NCI-H524 treated with DMSO at 0.1 percent for 48 hours (cell line): ENCODE measurements at places on chromosomes 7 and 10.

DNA sequence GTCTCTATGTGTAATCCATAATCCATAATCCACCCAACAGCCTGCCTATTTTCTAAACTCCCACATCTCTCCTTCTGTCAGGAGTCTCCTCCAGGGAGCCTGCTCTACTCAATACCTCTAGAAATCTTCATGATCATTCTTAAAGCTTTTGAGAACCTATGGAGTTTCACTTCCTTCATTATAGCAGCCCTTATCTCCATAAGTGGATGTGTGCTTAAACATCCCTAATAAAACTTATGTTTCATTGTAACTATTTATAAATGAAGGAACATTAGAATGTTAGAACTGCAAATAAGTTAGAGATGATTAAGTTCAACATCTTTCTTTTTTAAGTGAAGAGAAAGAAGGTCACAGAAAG is 8.5 kb downstream of the CPED1 start:
- DNase-seq: no peak

DNA sequence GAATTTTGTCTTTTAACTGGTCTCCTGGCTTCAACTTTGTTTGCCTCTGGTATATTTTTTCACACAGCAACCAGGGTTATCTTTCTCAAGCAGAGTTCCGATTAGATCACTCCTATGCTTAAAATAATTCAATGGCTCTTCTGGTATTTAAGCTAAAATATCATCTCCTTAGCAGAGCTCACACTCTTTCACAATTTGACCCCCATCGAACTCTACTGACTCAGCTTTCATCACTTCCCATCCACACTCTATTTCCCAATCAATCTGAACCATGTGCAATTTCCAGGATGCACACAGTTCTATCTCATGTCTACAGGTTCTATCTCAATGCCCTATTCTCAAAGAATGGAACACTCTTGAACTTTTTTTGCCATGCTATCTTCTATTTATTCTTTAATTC is 809.5 kb downstream of the GRID1 start:
- no peak for DNase-seq

- no peak for DNase-seq
Observed at GRCh38 chr10:124693801-124694416, 50.3 kb downstream of the FAM53B start.

GRCh38 chr10:59991661-59992060 is 85.3 kb upstream of the CCDC6 start:
- DNase-seq: no peak

DNA sequence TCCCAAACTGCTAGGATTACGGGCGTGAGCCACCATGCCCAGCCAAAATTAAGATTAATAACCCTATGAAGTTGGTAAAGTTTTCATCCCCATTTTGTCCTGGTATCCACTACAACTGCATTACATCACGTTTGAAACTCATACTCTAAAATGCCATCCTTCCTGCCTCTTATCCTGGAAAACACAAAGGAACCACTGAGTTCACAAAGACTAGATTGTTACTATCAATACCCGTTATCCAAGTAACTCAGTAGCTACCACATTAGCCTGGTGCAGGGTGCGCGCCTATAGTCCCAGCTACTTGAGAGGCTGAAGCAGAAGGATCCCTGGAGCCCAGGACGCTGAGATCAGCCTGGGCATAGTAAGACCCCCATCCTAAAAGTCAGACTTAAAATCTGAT is 63.5 kb upstream of the ANAPC16 start:
- no peak for DNase-seq

DNA sequence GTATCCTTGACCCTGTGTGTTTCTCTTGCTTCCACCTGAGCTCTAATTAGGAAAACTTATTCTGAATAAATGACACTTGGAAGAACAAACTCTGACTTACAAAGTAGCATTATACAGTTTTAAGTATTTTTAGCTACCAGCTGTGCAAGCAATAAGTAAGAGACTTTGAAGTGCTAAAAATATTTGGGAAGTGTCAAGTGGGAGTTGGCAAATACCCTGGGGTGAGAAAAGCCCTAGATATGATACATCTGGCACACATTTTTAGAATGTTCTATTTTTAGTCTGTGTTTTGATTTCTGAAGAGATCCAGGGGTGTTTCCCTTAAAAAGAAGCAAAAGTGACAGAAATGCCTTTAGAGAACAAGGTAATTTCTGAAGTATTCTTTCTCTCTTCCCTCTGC is 132.7 kb upstream of the TEX47 start:
- peak; percentile 33 for DNase-seq

DNA sequence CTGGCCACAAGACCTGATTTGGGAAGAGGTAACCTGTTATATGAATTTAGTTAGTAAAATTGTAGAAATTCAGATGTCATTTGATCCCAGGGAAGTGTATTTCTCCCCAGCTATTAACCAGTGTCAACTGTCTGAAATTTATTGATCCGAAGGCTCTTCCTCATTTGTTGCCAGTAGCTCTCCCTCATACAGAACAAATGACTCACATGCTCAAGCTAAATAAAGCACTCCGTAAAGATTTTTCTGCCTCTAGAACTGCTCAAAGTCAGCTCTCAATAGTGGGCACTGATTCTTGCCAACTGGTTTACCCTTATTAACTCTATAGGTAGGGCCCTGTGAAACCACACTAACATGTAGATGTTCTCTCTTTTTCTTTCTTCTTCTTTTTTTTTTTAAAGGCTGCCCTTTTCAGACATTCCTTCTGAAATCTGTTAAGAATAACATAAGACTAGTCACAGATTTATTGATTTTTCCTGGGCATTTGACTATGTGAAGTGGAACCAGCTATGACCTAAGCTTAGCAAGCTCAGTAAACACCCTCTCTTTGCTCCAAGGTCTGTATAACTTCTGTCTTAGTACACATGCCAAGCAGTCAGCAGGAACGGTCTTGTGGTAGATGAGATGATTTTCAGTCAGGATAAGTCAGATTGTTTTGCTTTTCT is 21.8 kb downstream of the RPA3 start:
- DNase-seq: no peak

DNA sequence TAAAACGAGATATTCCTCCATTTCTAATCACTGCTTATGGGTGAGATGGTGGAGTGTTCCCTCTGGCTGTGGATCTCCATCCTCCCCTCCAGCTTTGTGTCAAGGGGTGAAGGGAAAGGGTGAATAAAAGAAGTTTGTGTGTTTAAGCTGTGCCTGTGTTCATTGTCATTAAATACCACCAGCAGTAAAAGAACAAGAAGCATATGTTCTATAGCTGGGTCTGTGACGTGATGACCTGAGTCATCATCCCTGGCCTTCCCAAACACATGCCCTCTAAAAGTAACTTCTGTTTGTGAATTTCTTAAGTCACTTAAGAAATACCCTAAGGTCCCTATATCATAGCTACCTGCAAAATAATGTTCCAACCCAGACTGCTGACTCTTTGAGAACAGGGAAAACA is 104.9 kb downstream of the PPP1R17 start:
- DNase-seq: no peak

DNA sequence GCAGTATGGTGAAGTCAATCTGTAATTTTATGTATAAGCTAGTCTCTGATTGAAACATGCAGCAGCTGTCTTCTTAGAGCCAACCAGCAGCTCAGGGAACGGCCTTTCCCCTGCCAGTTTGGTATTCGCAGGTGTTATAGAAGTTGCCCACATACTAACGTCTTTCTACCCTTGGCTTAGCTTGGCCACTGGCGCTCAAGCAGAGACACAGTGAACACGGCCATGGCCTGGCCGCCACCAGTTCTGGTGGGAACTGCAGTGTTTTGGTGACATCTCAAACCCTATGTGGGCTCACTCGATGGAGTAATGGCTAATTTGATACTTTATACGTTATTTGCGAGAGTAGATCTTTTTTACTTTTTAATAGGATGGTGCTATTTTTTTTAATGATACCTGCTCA is 17.1 kb downstream of the EIF4H start:
- no peak for DNase-seq

DNA sequence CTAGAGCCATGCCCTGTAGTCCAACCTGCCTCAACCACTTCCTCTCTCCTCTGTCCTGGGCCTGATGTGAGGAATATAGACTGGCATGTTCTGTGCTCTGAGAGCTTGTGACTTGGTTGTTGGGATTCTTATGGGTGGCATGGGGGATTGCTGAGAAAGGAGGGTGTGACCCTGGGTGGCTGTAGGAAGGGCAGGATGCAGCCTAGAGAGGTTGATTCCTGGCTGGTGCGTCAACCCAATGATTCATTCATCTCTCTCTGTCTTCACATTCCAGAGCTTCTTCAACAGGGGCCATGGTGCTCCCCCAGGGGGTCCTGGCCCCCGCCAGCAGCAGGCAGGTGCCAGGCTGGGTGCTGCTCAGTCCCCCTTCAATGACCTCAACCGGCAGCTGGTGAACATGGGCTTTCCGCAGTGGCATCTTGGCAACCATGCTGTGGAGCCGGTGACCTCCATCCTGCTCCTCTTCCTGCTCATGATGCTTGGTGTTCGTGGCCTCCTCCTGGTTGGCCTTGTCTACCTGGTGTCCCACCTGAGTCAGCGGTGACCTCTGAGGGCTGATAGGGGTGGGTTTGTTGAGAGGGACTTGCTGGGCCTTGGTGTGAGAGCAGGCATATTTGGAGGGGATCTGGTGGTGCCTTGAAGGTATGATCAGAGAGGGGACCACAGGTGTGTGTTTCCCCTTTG is 2.6 kb downstream of the FAM241B start:
- no peak for DNase-seq

GRCh38 chr7:132446666-132447278 is 129.5 kb downstream of the PLXNA4 start:
- DNase-seq: no peak

- no peak for DNase-seq
Observed at GRCh38 chr7:154857728-154858681, 144.9 kb downstream of the PAXIP1 start.

DNA sequence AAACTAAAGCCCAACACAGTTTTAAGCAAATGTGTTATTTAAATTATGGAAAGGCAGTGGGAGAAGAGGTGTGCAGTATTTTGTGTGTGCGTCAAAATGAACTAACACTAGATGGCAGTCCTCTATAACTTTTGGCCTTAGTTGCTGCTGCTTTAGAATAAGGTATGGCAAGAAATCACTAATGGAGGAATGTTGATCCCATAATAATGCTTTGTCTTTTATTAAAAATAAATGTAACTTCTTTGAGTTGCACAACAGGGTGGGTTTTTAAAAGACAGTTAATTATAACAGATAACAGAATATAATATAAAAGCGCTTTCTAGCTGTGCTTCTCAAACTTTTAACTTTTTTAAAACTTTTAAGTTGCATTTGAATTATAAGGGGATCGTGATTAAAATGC is 56.4 kb downstream of the BBS9 start:
- peak; percentile 8 for DNase-seq

DNA sequence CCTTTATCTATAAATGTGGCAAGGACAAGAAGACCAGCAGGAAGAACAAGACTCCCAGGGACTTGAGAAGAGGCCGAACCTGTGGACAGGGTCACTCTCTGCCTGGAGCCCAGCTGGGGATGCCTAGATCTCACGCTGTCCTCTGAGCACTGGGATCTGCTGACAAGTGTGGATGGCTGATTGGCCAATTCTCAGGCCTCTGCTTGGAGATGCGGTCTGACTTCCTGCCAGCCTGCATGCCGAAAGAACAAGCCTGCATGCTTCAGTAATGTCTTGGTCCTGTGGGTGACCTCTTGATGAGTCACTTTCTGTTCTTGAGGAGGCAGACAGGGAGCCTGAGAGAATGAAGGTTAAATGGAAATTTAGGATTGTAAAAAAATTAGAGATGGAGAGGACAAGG is 84.7 kb downstream of the TMEM178B start:
- DNase-seq: no peak

DNA sequence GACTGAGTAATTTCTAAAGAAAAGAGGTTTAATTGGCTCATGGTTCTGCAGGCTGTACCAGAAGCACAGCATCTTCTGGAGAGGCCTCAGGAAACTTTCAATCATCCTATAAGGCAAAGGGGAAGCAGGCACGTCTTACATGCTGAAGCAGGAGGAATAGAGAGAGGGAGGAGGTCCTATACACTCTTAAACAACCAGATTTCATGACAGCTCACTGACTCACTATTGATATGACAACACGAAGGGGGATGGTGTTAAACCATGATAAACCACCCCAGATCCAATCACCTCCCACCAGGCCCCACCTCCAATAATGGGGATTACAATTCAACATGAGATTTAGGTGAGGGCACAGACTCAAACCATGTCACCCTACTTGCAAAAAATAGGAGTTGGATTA is 201.5 kb downstream of the CDK14 start:
- no peak for DNase-seq

- DNase-seq: no peak
Observed at GRCh38 chr7:29086545-29086944, 59.8 kb downstream of the CPVL start.

- DNase-seq: no peak
Observed at GRCh38 chr7:149884016-149884415, 10.2 kb downstream of the ATP6V0E2 start.

GRCh38 chr10:89942217-89942616 is 240.8 kb downstream of the KIF20B start:
- no peak for DNase-seq

- peak; percentile 34 for DNase-seq
Observed at GRCh38 chr7:138886501-138886917, 88.5 kb upstream of the ATP6V0A4 start.

GRCh38 chr7:126778101-126778500 is 474.6 kb downstream of the GRM8 start:
- DNase-seq: peak; percentile 92

GRCh38 chr7:132164558-132165125 is 411.6 kb downstream of the PLXNA4 start:
- no peak for DNase-seq

DNA sequence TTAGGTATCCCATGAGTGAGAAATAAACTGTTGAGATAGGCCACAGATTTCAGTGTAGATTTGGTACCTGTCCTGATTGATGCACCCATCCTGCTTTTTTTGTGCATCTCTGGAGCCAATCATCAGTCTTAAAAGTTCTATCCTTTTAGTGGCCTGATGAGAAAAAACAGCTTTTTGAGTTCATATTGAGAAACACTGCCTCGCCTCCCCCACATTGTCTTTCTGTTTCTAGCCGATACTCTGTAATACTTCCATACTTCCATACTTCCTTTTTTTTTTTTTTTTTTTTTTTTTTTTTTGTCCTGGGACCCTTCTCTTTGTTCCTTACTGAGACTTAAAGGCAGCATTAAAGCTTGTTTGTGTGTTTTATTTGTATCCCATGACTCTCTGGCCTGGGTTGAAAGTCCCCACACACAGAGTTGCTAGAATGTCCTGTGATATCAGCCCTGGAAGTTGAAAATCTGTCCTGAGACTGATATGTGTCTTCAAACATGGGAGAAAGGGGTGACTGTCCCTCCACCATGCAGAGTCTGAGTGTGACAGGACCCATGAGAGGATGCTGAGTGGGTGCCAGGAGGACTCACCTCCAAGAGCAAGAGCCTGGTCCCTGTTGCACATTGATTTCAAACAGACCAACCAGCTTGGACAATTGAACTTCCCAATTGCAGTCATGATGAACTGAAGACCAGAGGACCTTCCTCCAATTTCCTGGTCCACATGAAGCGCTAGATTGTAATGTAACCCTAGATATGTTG is 5.7 kb downstream of the ZNF22 start:
- DNase-seq: no peak
